OCI-LY7 (cell line): ENCODE measurements at places on chromosomes 2 and 18. TPM values are rescaled to one million over a fixed set of nuclear protein-coding genes. Genes with fewer than 3 reads are reported as not detected.

The ATP6V1B1 gene
- not detected in 2 replicates for total RNA-seq

The ZNF804A gene
- total RNA-seq, result 14.3 and 14.4 TPM in 2 replicates

The GAL3ST2 gene
- 1.1 TPM in 2 replicates for total RNA-seq

The RBKS gene
- 1.0 and 1.1 TPM in 2 replicates for total RNA-seq

The SOX11 gene
- total RNA-seq, result 13.0 and 14.8 TPM in 2 replicates
